Ovary (tissue), 10 donors: ENCODE measurements at places on chromosomes 3 and 15. TPM values are rescaled to one million over a fixed set of nuclear protein-coding genes. Genes with fewer than 3 reads are reported as not detected.

DNA sequence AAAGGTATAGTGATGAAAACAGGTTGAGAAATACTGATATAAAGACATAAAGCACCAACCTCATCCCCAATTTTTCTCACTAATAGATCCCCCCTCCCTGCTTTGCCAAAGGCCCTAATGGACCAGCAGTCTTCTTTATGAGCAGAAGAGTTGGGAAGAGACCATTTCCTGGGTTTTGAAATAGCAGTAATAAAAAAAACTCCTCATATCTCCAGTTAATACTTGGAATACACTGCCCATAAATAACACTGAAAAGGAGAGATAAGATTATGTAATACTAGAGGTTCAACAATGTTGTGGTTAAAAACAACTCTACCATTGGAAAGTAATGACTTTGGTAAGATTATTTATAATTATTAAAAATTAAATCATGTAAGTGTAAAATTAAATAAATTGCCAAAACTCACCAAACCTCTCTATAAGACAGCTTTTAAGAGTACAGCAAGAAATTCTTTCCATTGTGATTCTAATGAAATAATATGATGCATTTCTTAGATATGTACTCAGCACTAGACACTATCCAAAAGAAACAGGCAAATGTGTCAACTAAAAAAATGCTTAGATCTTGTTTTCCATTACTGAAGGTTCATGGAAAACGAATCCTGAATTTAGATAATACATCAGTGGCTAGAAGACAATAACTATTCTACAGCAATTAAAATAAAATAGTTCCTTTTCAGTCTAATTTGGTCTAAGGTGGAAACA is 88.2 kb downstream of the FAIM start:
- H3K36me3 ChIP-seq: no peaks in the 10 kb centered on the region
- no peaks in the 10 kb centered on the region for H3K27me3 ChIP-seq
- no peak overlapping the region for H3K27ac ChIP-seq
- DNase-seq: no peak

The C15orf62 gene
- 1.2 TPM for total RNA-seq

DNA sequence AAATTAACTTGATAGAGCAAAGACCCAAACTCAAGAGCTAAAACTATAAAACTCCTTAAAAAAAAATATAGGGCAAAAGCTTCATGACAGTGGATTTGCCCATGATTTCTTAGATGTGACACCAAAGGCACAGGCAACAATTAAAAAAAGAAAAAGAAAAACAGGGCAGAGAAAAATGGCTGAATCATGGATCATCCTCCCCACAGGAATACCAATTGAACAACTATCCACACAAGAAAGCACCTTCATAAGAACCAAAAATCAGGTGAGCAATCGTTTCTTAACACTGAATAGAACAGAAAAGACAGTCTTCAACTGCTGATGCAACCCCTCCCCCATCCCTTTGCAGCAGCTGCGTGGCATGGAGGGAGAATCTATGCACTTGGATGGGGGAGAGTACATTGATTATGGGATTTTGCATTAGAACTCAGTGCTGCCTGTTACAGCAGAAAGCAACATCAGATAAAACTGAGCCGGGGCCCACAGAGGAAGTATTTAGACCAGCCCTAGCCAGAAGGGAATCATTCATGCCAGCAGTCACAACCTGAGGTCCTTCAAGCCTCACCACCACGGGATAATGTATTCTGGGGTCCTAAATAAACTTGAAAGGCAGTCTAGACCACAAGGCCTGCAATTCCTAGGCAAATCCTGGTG is 15.7 kb downstream of the C3orf33 start:
- no peak for DNase-seq
- H3K27me3 ChIP-seq: no peaks in the 10 kb centered on the region
- H3K27ac ChIP-seq: no peak overlapping the region
- no peak overlapping the region for H3K4me3 ChIP-seq

The PTPRG gene
- 79.3 TPM for total RNA-seq

DNA sequence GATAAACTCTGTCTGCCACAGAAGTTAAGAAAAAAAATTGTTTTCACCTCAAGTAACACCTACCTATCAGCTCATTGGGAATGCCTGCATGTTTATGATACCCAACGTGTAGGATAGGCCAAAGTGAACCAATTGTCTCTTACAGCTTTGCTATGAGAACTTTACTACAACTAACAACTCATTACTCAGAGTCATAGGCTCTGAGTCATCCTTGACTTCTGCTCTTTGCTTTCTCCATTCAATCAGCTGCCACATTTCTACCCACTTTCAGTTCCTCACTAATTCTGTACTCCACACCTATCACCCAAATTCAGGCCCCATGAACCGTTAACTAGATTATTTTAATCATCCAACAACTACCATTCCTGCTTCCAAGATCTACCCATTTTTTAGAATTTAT is 843.9 kb downstream of the TUSC7 start:
- DNase-seq: no peak
- H3K27me3 ChIP-seq: no peaks in the 10 kb centered on the region
- H3K36me3 ChIP-seq: no peaks in the 10 kb centered on the region
- H3K4me3 ChIP-seq: no peak overlapping the region
- H3K4me1 ChIP-seq: no peaks in the 10 kb centered on the region

The CADPS gene
- total RNA-seq: 4.4 TPM

GRCh38 chr3:16429086-16429485 is 84.4 kb downstream of the RFTN1 start:
- peaks cover 10% of the 10 kb centered on the region for H3K4me1 ChIP-seq
- no peaks in the 10 kb centered on the region for H3K36me3 ChIP-seq
- H3K4me3 ChIP-seq: no peak overlapping the region

The PIAS1 gene
- 39.8 TPM for total RNA-seq

DNA sequence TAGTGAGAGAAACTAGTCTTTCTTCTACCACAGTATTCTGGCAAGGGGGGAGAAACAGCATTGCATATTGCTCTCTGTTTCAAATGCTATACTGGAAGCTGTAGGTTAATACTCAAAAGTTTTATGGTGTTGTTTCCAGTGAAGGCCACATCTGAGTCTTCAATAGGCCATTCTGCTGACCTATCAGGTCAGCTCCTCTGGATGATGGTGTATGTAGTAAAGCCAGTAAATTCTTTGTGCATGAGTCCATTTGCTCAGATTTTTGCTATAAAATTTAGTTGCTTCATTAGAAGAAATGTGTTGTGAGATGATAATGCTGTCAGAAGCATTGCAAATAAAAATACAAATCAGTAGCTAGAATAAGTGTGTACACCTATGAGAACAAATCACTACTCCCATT is 64.9 kb upstream of the RBMS3 start:
- H3K27me3 ChIP-seq: no peaks in the 10 kb centered on the region
- H3K27ac ChIP-seq: no peak overlapping the region
- H3K36me3 ChIP-seq: no peaks in the 10 kb centered on the region
- H3K4me3 ChIP-seq: no peak overlapping the region
- no peaks in the 10 kb centered on the region for H3K4me1 ChIP-seq

GRCh38 chr15:56064152-56064551 is 70.7 kb upstream of the NEDD4 start:
- no peak for DNase-seq
- no peaks in the 10 kb centered on the region for H3K27me3 ChIP-seq
- H3K36me3 ChIP-seq: no peaks in the 10 kb centered on the region
- no peak overlapping the region for H3K27ac ChIP-seq
- no peaks in the 10 kb centered on the region for H3K4me1 ChIP-seq
